ENCODE measurements at places on chromosomes 6 and 20.

GRCh38 chr6:84411060-84411629, 183.7 kb upstream of the CEP162 start:
- DNase-seq = peak; percentile 64

DNA sequence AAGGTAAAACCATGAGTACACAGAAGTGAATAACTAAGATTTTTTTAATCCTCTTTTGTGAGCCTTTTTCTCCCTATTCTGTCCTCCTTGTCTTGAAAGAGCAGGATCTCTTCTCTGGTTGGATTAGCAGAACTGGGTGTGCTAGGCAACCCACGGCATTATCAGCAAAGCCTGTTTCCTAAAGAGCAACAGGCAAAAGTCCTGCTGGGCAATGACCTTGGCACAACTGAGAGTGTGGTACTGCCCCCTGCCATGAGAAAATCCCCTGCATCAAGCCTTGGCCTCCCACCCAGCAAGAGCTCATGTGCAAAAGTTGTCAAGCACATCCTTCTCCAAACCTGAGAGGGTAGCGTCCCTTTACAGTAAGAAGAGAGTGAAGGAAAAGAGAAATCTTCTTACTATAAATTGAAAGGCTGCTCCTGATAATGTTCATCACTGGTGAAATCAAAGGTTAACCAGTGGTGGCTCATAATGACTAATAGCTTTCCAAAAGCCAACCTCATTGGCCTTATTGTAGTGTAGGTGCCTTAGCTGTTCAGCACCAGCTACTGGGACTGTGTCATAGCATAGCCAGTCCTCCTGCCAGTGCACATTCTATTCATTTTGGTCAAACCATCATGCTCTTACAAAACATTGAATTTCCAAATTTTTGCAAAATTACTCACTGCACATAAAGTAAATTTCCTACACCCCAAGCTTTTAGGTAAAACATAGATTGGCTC, 17.1 kb downstream of the KIF6 start:
- DNase-seq = no peak

- DNase-seq = no peak
Measured at GRCh38 chr20:25050082-25050481, 7.9 kb downstream of the ACSS1 start.

DNA sequence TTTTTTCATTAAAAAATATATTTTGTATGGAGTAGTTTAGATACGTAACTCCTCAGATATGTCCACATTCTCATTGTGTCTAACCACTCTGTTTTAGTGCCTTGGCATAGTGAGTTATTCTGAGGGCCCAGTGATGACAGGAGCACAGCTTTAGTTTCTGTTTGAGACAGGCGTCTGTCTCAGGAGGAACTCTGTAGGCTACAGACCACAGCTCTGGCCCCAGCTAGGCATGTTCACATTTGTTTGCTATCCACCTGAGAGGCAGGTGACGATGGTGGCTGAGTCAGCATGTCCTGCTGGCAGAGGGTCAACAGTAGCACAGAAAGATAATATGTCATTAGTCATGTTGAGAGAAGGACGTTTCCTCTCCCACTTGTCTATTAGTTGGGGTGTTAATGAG, 16.3 kb downstream of the LRRC1 start:
- peak; percentile 85 for DNase-seq

- DNase-seq = no peak
Measured at GRCh38 chr6:88808381-88808780, 155.0 kb downstream of the RNGTT start.

DNA sequence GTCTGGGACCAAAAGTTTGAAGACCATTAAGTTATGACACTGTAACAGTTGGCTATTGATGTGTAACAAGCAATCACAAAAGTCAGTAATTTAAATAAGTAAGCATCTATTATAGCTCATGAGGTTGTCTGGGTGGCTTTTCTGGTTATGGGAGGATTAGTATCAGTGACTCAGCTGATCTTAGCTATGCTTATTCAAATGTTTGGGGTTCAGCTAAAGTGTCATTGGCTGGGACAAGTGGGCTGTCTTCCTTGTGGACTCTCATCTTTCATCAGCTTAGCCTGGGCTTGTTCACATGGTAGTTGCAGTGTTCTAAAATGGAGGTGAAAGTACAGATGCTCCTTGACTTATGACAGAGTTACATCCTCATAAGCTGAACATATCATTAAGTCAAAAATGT, 74.6 kb upstream of the LAMP5 start:
- DNase-seq = no peak

- no peak for DNase-seq
Measured at GRCh38 chr6:129342796-129343195, 367.2 kb downstream of the ARHGAP18 start.

DNA sequence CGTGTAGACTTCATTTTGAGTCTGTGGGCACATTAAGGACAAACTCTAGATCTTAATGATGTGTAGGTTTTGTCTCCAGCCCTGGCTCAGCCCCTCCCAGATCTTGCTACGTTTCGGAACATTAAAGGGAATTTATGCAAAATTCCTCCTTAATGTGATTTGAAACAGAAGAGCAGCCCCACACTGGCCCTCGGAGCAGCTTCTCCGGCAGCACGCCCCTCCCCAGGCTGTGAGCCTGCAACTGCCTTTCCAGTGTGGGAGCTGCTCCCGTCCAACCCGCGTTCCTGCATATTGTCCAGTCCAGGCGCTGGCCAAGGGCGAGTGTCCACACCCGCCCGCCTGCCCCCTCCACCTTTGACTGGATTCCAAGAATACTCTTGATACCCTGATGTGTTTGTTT, 257.2 kb downstream of the TAF4 start:
- no peak for DNase-seq

DNA sequence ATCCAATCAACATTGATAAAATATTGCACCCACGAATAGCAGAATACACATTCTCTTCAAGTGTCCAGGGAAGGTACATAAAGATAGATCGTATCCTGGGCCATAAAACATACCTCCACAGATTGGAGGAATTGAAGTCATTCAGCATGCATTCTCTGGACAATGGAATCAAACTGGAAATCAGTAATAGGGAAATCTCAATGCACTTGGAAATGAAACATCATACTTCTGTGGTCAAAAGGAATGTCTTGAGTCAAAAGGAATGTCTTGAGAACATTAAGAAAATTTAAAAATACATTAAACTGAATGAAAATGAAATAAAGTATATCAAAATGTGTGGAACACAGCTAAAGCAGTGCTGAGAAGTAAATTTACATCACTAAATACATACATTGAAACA, 138.8 kb downstream of the TFAP2A start:
- no peak for DNase-seq

DNA sequence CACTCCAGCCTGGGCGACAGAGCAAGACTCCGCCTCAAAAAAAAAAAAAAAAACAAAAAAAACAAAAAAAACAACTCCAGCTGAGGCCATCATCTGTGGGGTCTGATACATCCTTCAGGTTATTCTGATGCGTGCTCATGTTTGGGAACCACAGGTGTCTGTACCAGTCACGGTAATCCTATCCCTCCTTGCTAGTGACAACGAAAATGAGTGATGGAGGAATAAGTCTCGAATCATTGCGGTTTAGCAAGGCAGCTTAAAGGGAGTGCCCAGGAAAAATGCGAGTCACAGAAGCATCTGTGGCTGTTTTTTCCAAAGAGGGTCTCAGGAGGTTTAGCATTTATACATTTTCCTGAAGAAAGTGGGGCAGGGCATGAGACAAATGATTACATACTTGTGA, 48.8 kb downstream of the MCUR1 start:
- DNase-seq = no peak

DNA sequence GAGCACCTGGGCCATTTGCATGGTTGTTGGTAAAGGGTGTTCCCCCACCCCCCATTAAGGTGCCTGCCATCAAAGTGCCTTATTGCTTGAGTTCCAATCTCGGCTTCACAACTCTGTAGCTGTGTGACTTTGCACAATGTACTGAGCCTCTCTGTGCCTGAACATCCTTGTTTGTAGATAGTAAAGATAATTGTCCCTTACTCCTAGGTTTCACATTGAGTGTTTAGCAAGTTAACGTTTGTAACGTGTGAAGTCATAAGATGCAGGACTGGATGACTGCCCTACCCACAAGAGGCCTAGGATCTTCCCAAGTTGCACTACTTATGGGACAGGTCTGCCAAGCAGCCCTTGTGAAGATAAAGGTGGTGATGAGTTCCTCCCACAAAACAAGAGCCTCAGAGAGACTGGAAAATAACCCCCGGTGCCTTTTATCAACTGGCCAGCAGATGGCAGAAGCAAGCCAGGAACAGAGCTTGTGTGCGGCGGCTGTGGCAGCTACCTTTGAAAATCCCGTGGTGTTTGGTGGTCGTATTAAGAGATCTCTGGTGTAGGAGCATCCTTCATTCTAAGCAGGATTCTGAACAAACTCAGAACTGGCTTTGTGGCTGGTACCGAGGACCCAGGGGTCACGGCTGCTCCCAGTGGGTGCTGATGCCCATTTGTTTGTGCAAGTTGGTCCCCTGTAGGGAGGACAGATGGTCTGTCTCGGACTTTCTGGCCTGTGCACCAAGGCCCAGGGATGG, 99.1 kb downstream of the CDH26 start:
- DNase-seq = peak; percentile 54

GRCh38 chr6:85185977-85186376, 263.9 kb upstream of the NT5E start:
- no peak for DNase-seq

DNA sequence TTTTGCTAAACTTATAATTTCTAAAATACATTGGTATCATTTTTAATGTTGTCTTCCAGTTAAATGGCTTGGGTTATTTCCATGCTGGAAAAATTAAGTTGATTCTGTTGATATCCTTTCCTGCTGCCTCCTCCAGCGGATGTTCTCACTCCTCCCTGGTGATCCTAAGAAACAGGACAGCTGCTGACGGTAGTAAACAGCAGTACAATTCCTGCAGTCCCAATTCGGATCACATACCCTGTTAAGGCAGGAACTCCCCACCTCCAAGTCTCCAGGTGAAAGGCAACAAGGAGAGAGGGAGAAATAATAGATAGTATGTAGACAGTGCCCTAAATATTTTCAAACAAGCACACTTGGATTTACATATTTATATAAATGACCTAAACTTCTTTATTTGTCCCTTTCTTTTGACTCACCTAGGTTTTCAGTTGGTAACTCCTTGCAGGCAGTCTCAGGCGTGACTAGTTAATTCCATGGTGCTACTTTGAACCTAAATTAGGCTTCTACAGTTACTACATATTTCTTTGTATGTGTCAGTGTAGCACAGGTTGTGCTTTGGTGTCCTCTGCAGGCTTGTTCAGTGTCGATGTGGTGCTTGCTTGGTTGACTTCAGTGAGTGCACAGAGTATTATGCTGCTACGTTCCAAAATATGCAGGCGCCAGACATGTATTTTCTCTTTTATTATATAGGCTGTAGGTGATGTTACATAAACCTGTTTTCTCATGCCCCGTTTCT, 126.0 kb downstream of the ADGRB3 start:
- no peak for DNase-seq

DNA sequence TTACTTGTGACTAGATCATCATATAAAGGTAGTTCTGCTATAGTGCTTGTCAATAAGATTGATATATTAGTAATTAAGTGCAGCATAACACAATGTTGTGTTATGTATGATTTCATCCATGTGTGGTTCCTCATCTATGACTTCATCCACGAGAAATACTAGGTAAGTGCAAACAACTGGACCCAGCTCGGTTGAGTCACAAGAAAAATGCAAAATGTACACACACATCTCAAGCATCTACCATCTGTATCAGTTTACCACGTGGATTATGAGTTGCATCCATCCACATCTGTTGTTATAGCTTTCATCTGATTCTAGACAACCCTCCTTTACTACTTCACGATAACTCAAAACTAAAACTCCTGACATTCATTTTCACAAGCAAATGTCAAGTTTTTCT, 517.0 kb upstream of the CITED2 start:
- no peak for DNase-seq

GRCh38 chr6:36742146-36742545, 44.5 kb downstream of the RAB44 start:
- DNase-seq = no peak

- no peak for DNase-seq
Measured at GRCh38 chr6:47141171-47141570, 99.0 kb upstream of the ADGRF1 start.

DNA sequence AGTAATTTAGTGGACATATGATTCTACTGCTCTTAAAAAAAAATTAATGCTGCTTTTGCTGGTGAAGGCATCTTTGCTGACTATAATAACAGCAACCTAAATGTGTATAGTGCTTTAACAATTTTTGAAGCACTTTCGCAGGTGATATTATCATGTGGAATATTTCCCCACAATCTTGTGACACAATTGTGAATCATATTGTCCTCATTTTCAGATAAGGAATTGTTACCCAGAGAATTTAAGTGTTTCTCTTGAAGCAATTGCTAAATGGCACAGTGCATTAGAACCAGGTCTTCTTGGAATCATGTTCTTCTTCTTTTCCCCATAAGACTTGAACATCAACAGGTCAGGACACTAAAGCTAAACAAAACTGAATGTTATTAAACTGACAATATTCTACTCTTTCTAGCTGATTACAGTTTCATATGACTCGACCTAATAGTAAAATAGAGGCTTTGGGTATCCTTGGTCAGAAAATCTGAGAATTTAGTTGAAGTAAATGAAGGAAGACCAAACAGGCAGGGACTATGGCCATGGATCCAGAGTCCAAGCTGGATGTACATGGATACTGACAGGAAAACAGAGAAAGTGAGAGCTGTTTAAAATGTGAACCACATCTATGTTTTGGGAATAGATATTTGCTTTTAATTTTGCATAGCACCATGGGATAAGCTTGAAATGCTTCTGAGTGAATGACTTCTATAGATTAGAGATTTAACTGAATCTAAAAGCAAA, 121.8 kb upstream of the SLC35B3 start:
- DNase-seq = no peak

GRCh38 chr6:20827798-20828197, 293.5 kb downstream of the CDKAL1 start:
- DNase-seq = no peak

All from COR-L47 (cell line).